ENCODE measurements at places on chromosomes 2 and 18.

GRCh38 chr2:3626812-3627499 is 31.0 kb upstream of the ALLC start:
- DNase-seq, result no peak

DNA sequence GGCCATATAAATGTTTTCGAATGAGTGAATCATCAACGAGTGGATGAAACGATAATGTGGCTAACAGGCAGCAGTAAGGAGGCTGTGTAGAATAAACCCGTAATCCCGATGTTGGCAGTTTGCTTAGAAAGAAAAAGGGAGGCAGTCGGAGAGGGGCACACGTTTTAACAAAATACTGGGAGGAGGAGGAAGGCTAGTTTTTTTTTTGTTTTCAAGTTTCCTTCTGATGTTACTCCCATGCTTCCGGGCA is 476 bp upstream of the MSH2 start:
- no peak for DNase-seq

GRCh38 chr2:45839508-45840251 is 188.2 kb downstream of the PRKCE start:
- DNase-seq, result no peak

DNA sequence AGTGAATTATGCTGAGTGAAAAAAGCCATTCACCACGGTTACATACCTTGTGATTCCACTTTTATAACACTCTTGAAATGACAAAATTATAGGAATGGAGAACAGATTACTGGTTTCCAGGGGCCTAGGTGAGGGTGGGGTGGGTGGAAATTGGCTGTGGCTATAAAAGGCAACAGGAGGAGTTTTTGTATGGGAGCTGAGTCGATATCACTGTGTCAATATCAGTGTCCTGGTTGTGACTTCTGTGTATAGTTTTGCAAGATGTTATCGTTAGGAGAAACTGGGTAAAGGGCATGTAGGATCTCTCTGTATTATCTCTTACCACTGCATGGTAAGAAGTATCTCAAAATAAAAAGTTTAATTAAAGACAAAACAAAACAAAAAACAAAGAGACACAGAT is 84.3 kb downstream of the EDAR start:
- no peak for DNase-seq

DNA sequence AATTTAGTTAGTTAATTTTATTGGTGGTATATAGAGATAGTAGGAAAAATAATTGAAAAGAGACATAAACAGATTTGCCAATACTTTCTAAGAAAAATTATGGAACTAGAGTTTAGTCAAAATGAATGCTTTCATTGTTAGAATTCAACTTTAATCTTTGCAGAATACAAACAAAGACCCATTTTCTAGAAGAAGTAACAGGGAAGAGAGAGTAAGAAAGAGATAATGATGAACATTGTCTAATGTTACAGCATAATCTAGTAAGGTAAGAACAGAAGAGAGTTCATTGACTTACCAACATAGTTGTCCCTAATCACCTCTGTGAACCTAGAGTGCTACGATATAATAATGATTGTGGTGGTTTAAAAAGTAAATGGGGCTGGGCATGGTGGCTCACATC is 23.7 kb downstream of the SCN1A start:
- DNase-seq, result no peak

DNA sequence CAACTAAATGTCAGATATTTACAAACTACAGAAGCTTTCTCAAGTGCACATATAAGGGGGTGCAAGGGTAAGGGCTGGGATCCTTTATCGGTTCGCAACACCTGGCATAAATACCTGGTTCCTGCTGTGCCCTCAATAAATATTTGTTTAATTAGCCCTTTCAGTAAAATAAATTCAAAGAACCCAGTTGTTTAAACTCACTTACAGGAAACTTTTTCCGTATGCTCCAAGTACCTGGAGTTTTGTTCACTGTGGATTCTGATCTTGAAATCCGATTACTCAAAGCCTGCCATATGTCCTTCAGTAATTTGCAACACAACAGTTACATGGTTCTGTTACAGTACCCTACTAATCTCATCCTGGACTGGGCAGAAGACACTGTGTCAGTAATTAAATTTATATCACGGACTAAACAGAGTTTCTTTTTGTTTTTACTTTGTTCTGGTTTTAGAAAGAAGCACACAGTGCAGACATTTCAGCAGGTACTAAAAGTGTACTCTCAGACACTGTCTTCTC is 36.9 kb downstream of the TBC1D8 start:
- DNase-seq, result no peak

DNA sequence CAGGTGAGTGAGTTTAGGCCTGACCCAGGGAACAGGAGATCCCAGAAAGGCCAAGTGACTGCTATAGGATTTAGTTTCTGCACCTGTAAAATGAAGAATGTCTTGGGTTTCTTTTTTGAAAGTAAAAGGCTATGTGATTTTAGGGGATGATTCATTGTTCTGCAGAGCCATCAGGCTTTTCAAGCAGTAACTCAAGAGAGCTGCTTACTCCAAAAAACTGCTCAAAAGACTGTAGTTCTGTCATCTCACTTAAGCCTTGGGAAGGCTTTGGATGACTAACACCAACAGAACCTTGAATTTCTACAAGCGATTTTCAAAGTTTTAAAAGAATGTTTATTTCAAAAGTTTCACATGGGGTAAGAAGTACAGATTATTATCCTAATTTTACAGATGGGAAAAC is 165.1 kb downstream of the HAUS1 start:
- no peak for DNase-seq

DNA sequence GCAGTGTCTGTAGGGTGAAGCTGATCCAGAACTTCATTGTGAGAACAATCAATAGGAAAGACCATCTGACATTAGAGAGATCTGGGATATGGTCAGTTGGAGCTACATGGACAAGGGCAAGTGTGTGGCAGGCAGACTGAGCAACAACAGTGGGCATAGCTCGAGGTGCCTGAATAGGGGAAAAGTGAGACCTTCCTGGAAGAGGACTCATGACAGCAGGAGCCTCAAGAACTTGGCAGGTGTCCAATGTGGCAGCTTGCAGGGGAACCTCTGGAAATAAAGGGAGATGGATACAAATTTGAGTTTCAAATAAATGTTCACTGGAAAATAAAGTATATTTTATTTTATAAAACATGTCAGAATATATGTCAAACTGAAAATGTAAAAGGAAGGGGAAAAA is 117.9 kb downstream of the TANC1 start:
- no peak for DNase-seq

GRCh38 chr2:85710687-85711577 is 16.8 kb downstream of the GNLY start:
- DNase-seq, result no peak

DNA sequence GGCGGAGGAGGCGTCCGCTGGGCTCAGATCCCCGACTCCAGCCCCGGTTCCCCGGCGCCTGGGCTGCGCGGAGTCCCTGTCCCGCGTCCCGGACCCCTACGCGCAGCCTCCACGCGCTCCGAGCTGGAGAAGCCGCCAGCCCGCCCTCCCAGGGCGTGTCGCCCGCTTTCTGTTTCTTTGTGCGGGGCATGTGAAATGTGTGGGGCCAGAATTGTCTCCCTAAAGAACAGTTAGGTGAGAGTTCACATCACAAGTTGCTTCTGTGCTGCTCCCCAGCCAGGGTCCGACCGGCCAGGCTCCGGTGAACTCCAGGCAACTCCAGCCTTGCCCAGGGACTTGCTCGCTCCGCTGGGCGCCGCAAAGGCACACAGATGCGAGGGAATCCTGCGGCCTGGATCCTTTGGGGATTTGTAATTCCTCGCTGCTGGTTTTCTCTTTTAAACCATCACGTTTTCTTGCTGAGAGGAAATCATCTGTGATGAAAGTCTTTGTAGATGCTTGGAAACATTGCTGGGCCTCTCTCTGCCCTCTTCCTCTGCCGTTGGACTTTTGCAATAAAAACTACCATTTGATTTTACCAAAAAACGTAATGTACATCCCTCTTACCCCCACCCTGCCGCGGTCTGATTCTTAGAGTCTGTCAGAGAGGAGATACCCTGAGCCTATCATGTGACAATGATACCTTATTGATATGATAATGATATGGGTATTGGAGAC is 631 bp downstream of the GYPC start:
- no peak for DNase-seq

DNA sequence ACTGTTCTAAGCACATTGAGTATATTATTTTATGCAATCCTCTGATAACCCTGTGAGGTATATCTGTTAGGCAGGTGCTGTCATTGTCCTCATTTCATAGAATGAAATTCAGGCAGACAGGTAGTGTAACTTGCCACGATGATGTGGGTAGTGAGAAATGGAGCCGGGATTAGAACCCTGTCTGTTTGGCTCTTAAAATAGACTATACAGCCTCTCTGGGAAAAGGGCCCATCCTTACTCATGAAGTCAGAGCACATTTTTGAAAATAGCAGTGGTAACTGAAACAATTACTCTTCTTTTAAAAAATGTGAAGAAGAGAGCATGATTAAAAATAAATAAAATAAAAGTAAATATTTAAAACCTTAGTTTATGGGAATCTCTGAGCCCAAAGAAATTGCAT is 23.0 kb downstream of the FAM171B start:
- DNase-seq, result no peak

DNA sequence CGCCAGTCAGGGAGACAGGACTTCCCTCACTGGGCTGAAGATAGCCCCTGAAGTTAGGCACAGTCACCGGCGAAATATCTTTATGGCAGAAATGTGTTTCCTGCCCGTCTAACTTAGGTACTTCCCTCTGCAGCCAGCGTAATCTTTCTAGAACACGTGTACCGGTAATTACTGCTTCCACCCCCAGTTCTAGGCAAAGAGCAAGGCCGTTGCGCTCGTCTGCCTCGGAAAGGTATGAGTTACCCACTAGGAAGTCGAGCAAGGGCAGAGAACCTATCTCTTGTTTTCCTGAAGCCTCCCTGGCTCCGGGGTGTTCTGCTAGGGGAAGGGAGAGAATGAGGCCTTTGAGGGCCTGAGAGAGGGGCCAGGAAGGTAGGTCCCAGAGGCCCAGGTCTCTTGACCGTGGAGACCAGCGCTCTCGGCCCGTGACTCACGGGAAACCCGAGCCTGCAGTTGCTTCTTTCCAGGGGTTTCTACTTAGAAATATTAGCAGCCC is 70.0 kb downstream of the TWSG1 start:
- DNase-seq, result no peak

GRCh38 chr18:46336278-46337111 is 232.3 kb downstream of the HAUS1 start:
- DNase-seq, result no peak

GRCh38 chr2:196836440-196836839 is 27.3 kb upstream of the C2orf66 start:
- no peak for DNase-seq

GRCh38 chr2:236498369-236498768 is 71.3 kb upstream of the ACKR3 start:
- no peak for DNase-seq

All from stimulated activated CD8-positive, alpha-beta memory T cell treated with anti-CD3 and anti-CD28 coated beads, Interleukin-4, amount 100 ng/mL, for 1 hour (primary cell).